ENCODE measurements at places on chromosomes 2 and 18. TPM values are rescaled to one million over a fixed set of nuclear protein-coding genes. Genes with fewer than 3 reads are reported as not detected.

The KCNE4 gene
- total RNA-seq = 0.81 TPM

The ZC3H15 gene
- total RNA-seq = 42.0 TPM

The LPIN2 gene
- total RNA-seq = 29.3 TPM

The ATP6V1C2 gene
- not detected for total RNA-seq

The ZSCAN30 gene
- total RNA-seq = 5.4 TPM
